ENCODE measurements at places on chromosomes 2 and 18.

GRCh38 chr2:172496160-172496608 lies 59.7 kb upstream of the PDK1 start:
- DNase-seq, result peak; percentile 18

GRCh38 chr18:62044490-62045000 lies 142.3 kb downstream of the PIGN start:
- no peak for DNase-seq

DNA sequence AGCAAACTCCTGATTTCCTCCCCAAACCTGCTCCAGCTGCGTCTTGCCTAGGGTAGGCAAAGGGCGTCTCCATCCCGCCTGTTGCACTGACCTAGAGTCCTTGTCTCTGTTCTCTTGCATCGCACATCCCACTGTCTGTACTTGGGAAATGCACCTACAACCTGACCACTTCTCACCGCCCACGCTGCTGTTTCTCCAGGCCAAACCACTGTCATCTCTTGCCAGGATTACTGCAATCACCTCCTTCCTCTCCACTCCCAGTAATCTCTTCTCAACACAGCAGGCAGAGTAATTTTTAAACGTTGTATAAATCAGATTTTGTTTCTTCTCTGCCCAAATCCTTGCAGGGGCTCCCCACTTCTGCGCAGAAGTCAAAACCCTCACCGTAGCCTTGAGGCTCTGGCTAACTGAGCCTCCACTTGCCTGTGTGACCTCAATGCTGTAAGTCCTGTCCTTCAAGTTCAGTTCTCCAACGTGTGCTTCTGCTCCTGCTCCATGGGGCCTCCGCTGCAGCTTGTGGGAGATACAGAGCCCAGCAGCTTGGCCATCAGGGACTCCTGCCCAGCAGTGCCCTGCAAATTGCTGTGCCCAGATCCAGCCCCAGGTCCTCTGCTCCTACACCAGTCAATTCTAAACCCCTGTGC lies 27.7 kb upstream of the SEMA4C start:
- no peak for DNase-seq

DNA sequence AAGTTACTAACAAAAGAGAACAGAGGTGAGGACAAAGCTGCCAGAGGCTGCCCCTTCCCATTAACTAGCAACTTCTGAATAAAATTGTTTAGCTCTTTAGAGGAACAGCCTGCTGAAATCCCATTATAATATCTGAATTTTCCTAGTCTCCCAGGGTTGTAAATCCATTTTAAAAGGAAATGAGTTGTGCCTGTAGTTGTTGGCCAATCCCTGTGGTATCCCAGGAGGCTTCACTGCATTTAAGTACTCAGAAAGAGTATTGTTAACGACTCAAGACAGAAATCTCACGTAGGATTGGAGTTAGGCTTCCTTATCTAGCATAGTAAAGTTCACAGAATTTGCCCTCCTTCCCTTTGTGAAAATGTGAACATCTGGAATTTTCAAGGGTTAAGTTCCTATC lies 8.9 kb downstream of the LAPTM4A start:
- DNase-seq, result no peak

DNA sequence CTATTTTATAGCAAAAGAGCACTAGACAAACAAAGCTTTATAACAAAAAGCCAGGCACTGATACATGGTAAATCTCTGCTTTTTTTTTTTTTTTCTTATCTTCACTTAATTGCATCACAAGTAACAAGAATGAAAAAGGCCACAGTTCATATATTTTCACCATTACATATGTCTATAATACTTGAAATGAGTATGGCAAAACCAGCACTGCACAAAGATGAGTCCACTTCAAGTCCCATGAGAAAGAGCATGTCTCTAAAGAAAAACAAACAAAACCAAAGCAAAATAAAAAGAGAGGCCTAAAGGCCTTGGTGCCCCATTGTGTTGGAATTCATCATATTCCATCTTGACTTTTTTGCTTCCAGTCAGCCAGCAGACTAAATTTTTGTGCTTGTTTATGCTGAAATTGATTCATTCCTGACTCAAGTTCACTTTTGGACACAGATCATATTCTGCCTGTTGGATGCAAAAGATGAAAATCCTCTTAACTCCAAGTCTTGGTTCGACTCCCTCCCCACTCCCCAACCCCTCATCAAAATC lies 264.9 kb upstream of the CCDC68 start:
- no peak for DNase-seq

GRCh38 chr2:228561816-228562215 lies 380.3 kb upstream of the SPHKAP start:
- DNase-seq, result no peak

- DNase-seq, result no peak
Observed at GRCh38 chr2:37367984-37368383, 23.6 kb downstream of the QPCT start.

DNA sequence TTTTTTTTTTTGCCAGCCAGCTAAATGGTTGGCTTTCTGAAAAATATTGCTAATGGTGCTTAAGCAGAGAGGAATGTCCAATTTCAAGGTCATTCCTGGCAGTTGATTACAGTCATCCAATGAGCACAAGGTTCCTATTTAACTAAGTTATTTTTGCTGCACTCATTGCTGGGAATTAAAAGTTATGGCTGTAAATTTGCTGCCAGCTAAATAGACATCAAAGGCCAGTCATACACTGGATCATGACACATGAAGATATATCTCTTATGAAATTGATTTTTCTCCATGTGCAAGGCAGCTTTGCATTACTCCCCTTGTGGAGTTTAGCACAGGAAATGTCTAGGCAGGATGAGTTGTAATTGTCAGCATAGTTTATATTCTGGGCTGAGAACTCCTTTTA lies 1898.4 kb upstream of the CELF4 start:
- no peak for DNase-seq

GRCh38 chr2:213089438-213089837 lies 62.0 kb downstream of the IKZF2 start:
- no peak for DNase-seq

GRCh38 chr2:31312898-31313297 lies 78.9 kb downstream of the EHD3 start:
- DNase-seq, result no peak

DNA sequence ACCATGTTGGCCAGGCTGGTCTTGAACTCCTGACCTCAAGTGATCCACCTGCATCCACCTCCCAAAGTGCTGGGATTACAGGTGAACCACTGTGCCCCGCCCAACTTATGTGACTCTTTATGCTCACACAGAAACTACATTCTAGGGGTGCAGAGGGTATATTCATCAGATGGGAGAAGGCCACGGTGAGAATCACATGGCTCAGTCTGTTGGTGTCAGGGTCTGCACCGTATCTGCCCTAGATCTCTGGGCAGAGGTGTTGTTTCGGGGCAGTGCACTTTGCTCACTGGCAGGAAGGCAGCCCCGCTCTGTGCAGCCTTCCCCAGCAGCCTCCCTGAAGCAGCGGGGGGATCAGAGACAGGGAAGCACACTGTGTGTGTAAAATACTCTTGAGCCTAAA lies 76.4 kb downstream of the SH3RF3 start:
- no peak for DNase-seq

DNA sequence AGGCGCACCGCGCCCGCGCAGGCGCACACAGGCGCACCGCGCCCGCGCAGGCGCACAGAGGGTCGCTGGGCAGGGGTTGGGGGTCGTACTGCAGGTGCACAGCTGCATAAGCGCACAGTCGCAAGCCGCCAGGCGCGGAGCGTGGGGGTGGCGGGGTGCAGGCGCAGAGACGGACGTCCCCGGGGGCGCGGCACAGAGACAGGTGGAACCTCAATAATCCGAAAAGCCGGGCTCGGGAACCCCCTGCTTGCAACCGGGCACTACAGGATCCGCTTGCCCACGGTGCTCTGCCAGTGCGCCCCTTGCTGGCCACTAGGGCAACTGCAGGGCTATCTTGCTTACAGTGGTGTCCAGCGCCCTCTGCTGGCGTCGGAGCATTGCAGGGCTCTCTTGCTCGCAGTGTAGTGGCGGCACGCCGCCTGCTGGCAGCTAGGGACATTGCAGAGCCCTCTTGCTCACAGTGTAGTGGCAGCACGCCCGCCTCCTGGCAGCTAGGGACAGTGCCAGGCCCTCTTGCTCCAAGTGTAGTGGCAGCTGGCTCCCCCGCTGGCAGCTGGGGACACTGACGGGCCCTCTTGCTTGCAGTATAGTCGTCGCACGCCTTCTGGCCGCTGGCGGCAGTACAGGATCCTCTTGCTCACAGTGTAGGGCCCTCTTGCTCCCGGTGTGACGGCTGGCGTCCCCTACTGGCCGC lies 34.9 kb downstream of the FAM110C start:
- no peak for DNase-seq

All from thymus (tissue), 14 donors.